ENCODE measurements at places on chromosomes 7 and 10. TPM values are rescaled to one million over a fixed set of nuclear protein-coding genes. Genes with fewer than 3 reads are reported as not detected.

DNA sequence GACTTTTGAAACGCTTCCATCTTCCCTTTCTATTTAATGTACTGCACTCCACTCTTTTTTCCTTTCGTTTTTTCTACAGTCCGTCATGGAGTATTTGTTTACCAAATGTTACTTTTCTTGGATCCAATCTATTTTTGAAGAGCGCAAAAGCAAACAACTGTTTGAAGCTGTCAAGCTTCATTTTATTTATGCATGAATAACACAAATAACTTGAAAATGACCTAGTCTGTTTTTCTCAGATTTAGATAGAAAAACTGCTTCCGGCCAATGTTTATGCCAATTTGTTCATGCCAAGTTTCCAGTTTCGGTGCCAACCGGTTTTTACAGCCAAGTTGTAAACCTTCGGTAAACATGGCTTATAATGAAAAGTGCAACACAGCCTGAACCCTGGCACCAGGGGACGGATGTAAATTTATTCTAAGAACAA lies 150.9 kb upstream of the KLF6 start:
- H3K27me3 ChIP-seq: peaks cover 3% of the 10 kb centered on the region
- peaks cover 67% of the 10 kb centered on the region for H3K4me1 ChIP-seq
- H3K4me3 ChIP-seq: peak overlapping the region; percentile 25
- DNase-seq: no peak

- H3K36me3 ChIP-seq: no peaks in the 10 kb centered on the region
- peaks cover 8% of the 10 kb centered on the region for H3K4me1 ChIP-seq
- peaks cover 78% of the 10 kb centered on the region for H3K27me3 ChIP-seq
Measured at GRCh38 chr10:114038819-114039218, 4.8 kb upstream of the ADRB1 start.

- no peaks in the 10 kb centered on the region for H3K4me1 ChIP-seq
- no peak overlapping the region for H3K4me3 ChIP-seq
- DNase-seq: no peak
- peaks cover 6% of the 10 kb centered on the region for H3K27me3 ChIP-seq
Measured at GRCh38 chr10:111203615-111204014, 126.8 kb downstream of the ADRA2A start.

DNA sequence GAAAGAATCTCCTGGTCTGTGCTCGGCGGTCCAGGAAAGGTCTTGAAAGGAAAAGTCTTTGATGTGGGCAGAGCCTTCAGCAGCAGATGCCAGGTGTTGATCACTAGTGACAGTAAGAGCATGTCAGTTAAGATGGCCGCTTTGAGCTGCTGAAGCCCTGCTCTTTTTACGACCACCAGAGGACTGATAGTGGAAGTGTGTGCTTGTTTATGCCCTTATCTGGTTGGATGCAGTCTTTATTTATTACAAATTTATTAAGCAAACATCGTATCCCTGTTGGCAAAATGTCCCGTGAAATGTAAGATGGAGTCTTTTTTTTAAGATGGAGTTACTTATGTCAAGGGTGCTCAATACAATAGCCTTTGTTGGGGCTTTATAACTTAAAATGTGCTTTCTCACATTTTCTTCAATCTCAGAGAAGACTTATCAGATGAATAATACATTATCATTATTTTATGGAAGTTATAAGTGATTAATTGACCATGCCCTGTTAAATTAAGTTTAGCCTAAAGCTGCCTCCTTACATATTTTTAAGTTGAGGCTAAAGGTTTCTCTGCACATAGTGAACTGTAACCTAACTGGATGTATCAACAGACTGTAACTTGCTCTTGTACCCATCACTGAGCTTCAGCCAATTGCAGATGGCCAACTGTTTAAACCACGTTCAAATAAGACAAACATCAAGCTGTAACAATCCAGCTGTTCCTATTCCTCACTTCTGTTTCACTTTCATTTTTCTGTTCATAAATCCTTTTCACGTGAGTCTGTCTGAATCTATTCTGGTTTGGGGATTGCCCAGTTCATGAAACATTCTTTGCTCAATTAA lies 97.4 kb upstream of the PIK3CG start:
- peaks cover 10% of the 10 kb centered on the region for H3K36me3 ChIP-seq
- peak overlapping the region; percentile 46 for H3K4me3 ChIP-seq
- no peak for DNase-seq
- peaks cover 53% of the 10 kb centered on the region for H3K4me1 ChIP-seq

GRCh38 chr7:1586827-1587705 lies 17.2 kb upstream of the PSMG3 start:
- H3K4me3 ChIP-seq: no peak overlapping the region
- peaks cover 12% of the 10 kb centered on the region for H3K27me3 ChIP-seq
- H3K27ac ChIP-seq: no peak overlapping the region
- no peaks in the 10 kb centered on the region for H3K36me3 ChIP-seq
- no peak for DNase-seq

DNA sequence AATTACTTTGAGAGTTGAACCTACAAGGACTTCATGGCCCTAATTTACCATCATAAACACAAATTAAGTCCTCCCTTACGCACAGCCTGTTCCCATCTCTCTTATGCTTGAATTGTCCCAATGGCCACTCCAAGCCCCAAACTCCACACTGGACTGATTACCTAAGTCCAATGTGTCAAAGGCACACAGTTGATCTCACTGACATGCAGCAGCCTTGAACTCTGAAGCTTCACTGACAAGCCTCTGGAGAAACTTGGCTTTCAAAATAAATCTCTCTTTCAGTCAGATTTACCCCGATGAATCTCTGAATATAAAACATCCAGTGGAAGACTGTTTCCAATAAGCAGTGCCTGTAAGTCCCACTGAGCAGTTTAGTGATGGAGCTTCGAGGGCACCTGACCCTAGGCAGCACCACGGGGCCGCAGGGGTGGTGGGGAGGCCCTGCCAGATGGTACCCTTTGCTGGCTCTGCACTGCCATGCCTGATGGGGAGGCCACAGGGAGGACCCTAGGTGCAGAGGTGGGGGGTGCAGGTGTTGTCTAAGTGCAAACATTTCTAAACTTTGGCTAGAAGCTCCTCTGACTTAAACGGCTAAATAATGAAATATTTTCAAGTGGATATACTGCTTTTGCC lies 3.3 kb upstream of the MAT1A start:
- H3K36me3 ChIP-seq: no peaks in the 10 kb centered on the region
- H3K27ac ChIP-seq: no peak overlapping the region
- no peaks in the 10 kb centered on the region for H3K4me1 ChIP-seq

DNA sequence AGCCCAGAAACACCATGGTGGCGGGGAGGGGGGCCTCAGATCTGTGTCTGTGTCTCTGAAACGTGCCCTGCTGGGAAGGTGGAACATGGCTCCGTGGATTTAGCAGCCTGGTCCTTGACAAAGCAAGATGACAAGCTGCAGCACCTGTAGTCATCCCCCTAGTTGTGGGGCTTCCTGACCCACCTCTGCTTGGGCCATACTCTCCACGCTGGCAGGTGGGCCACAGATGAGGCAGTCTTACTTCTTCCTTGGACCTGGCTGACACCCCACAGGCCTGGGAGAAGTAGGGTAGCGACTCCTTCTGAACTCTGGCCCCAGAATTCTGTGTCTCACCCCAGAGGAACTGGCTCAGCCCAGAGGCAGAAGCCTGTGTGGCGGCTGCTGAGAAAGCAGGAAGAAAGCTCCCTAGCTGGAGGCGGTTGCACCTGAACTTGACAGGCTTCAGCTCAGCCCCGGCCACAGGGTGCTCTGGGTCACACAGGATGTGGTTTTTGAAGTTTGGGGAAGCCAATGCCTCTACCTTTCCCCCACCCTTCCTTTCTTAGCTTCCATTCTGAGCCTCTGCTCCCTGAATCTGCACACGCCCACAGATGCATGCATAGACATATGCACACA lies 113.9 kb downstream of the ABLIM1 start:
- H3K36me3 ChIP-seq: no peaks in the 10 kb centered on the region
- H3K27me3 ChIP-seq: no peaks in the 10 kb centered on the region
- peak; percentile 79 for DNase-seq
- peaks cover 83% of the 10 kb centered on the region for H3K4me1 ChIP-seq
- H3K27ac ChIP-seq: peak overlapping the region; percentile 85

The FGFR2 gene
- total RNA-seq: not detected

The COL1A2 gene
- total RNA-seq: 10.2 TPM

The HMX2 gene
- not detected for total RNA-seq

DNA sequence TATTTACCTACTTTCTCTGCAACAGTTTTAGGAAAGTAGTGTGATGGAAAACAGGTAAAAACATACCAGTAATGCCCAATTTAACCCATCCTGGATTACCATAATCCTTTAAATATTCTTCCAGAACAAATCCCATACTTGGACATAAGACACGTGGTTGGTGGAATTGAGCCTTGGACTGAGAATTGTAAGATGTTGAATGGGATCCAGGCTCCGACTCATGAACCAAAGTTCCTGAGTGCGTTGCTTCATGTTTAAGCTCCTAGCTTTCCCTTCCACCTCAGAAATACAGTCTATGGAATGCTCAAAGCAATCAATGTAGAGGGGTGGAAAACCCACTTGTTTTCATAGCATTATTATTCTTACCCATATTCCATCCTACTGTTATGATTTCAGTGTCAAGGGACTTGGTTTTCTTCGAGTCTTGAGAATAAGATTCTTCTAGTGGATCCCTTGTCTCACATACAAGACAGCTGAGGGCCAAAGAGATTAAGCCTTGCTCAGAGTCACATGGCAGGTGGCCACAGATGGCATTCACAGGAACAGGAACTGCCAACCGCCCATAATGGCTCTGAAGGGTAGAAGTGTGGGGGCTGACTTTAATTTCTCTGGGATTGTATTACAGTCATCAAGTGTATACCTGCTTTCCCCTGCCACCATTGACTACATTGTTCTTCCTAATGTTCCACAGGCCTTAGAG lies 171.2 kb downstream of the GFRA1 start:
- H3K36me3 ChIP-seq: no peaks in the 10 kb centered on the region
- no peaks in the 10 kb centered on the region for H3K4me1 ChIP-seq
- no peak overlapping the region for H3K27ac ChIP-seq
- H3K4me3 ChIP-seq: no peak overlapping the region

The RNF148 gene
- not detected for total RNA-seq

DNA sequence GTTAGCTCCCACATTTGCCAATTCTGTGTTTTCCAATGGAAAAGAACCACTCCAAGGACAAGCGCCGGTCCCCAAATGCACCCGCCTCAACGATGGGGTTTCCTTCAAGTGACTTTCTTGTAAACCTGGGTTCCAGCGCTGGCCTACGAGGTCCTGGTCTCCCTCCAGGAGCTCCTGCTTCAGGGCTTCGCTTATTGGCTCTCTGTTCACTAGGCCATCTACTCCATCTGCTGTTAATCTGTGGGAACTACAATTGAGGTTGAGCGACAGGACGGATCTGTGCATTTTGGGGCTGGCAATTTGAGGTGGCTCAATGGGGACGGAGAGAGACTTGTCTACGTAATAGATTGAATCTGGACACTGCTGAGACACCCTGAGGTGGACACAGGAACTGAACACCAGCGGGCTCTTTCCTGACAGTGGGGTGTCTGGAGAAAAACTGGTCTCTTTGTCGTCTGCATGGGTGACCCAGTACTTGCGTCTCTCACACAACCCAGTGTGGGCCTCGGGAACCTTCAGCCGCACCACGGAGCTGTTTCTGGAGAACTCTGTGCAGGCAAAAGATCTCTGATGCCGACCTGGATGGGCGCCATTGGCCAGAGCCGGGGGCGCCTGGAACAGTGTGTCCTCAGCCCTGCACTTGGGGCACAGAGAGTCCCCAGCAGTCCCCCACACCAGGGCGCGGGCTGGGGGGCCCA lies 115.9 kb upstream of the ADAM12 start:
- no peak for DNase-seq
- H3K4me3 ChIP-seq: no peak overlapping the region
- no peaks in the 10 kb centered on the region for H3K4me1 ChIP-seq
- no peaks in the 10 kb centered on the region for H3K36me3 ChIP-seq
- no peaks in the 10 kb centered on the region for H3K27me3 ChIP-seq

GRCh38 chr7:146094356-146094755 lies 22.2 kb upstream of the CNTNAP2 start:
- H3K27ac ChIP-seq: no peak overlapping the region
- no peak for DNase-seq
- no peaks in the 10 kb centered on the region for H3K27me3 ChIP-seq
- H3K4me1 ChIP-seq: no peaks in the 10 kb centered on the region
- H3K4me3 ChIP-seq: no peak overlapping the region

The HOXA4 gene
- not detected for total RNA-seq

DNA sequence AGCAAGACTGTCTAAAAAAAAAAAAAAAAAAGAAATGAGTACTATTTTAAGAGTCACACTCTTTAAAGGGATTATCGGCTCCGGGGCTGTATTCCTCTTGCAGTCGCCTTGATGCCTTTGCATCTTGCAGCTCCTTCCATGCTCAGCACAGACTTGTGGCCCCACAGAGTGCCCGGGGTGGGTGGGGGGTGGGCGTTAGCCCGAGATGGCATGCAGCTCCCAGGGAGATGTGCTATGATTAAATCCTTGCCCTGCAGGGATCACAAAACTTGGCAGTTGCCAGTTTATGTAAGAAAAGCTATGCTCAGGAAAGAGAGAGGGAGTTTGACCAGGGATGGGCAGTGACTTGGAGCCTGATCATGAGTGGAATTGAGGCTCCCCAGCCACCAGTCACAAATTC lies 81.9 kb downstream of the CCDC3 start:
- DNase-seq: no peak
- no peak overlapping the region for H3K4me3 ChIP-seq
- H3K4me1 ChIP-seq: no peaks in the 10 kb centered on the region
- no peaks in the 10 kb centered on the region for H3K36me3 ChIP-seq

DNA sequence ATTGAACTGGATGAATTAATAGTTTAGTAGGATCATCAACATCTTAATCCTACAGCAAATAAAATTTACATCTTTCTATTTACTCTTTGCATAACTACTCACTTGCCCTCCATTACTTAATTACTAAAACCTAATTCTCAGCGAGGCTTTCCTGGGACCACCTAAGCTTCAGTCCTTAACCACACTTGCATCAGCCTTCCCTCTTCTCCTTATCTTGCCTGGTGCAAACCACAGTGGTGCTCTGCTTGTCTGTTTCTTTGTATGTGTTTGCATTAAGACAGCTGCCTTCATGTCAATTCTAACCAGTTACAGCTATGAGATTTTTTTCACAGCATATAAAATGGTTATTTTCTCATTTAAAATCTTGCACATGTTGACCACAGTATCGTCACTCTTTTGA lies 72.6 kb upstream of the ZNF92 start:
- no peak for DNase-seq
- H3K36me3 ChIP-seq: no peaks in the 10 kb centered on the region
- H3K4me3 ChIP-seq: no peak overlapping the region

All from activated T-helper 1 cell treated with anti-CD3 and anti-CD28 coated beads, Interleukin-12 subunit alpha, Interleukin-12 subunit beta, Interleukin-2, Interleukin-4 antibody, amounts not matched to agents 30 ng/mL and 10 ng/mL and 1 ng/mL, durations not matched to agents 14 hours and 24 hours and 36 hours (primary cell).